ENCODE measurements at places on chromosomes 13 and 19. TPM values are rescaled to one million over a fixed set of nuclear protein-coding genes. Genes with fewer than 3 reads are reported as not detected.

MRPS12 gene
- total RNA-seq: 106 TPM

SLC25A15 gene
- total RNA-seq: 36.0 TPM

THAP8 gene
- 2.9 TPM for total RNA-seq

TEX26 gene
- not detected for total RNA-seq

VAV1 gene
- total RNA-seq: 13.3 TPM

ZNF665 gene
- total RNA-seq: 4.0 TPM

ELSPBP1 gene
- not detected for total RNA-seq

CSNK1G2 gene
- 172 TPM for total RNA-seq

CACNG8 gene
- 0.59 TPM for total RNA-seq
